ENCODE measurements at places on chromosomes 2 and 18.

- no peak for DNase-seq
Measured at GRCh38 chr18:75679331-75679730, 251.8 kb upstream of the SMIM21 start.

GRCh38 chr2:172108587-172108930 lies 5.9 kb upstream of the DLX2 start:
- no peak for DNase-seq

GRCh38 chr2:232696609-232697058 lies 497 bp upstream of the GIGYF2 start:
- DNase-seq, result no peak

DNA sequence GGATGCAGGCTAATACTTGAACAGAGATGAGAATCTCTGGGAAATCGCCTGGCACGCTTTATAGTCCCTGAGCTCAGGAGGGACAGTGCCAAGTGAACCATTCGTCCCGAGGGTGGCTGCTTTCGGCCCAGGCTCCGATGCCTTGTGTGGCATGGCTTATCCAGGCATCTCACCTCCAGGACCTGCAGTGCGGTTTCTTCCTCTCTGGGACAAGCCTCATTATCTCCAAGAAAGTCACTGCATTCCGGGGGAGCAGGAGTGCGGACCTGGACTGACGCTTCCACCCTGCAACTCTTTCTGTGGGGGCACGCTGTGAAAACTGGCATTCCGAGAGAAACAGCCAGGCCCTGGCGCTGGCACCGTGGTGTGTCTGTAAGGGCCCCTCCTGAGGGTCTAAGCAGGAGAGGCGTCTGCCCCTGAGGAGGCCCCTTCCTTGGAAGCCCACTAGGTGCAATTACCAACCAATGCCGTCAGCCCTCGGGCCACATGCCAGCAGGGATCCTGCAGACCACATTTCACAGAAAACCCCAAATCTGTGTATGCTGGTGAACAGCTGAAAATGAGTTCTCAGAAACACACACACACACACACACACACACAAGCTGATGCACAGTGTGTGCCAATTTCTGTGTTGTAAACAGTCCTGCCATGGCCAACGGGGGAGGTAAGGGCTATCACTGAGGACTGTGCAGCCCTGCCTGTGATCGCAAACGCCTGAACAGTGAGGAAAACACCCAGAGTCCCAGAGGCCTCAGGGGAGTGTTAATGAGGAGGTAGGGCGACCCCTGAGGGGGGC lies 351.9 kb upstream of the SALL3 start:
- no peak for DNase-seq

- no peak for DNase-seq
Measured at GRCh38 chr2:70827388-70827787, 7.0 kb upstream of the CLEC4F start.
